ENCODE measurements at places on chromosomes 13 and 19.

DNA sequence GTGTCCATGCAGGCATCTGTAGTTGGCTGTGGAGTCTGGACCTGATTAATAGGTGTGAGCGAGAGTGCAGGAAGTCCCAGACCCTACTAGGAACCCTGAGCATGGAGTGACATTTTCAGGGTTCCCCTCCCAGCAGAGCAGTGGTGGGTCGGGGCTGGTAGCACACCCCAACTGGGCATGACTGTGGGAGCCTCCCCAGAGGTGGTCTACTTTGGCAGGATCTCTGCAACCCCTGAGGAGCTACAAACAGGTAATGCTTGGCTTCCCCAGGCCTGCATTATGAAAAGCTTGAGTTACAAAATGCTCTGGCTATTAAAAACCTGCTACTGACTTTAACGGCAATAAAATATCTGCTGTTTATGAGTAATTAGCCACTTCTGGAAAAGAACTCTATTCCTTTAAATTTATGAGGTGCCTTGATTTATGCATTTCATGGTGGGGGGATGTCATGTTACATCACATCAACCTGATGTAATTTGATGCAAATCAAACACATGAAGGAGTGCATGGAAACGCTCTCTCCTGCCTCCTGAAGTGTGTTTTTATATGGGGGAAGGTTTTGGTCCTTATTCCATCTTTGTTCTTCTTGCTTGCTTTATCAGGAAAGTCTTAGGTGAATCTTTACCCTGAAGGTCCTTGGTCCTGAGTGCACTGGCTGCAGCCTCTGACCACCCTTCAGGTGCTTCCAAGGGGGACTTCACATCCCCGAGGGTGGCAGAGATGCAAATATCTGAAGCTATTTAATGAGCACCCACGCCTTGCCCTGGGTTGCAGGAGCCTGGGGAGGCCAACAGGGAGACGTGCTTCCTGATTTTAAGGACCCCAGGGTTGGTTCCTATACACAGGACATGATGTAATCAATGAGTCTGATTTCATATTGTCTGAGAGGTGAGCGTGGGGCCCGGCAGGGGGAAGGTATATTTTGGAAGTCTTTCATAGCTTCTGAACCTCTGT, 54.0 kb downstream of the ZNF536 start:
- DNase-seq, result no peak

- DNase-seq, result no peak
Measured at GRCh38 chr19:45935267-45935666, 20.7 kb upstream of the NANOS2 start.

DNA sequence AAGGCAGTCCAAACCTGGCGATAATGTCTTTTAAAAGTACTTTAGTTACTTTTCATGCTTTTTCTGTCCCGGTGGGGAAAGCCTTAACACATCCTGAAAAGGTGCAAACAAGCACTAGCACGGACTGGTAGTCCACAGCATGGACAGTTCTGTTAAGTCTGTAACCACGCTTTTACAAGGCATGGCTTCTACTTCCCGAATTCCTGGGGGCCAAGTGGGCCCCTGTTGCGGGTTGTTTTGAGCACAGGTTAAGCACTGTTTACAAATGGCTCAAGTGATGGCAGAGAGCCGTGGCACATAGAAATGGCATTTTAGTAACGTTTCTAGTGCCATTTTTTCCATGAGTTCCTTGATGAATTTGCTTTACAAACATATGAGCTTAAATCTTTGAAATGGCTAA, 37.6 kb downstream of the ZNF493 start:
- DNase-seq, result no peak

- DNase-seq, result no peak
Measured at GRCh38 chr13:40813667-40814454, 24.4 kb downstream of the SLC25A15 start.

GRCh38 chr13:97478247-97478646, 44.3 kb downstream of the RAP2A start:
- DNase-seq, result no peak

GRCh38 chr19:44613295-44614178, at the start of gene IGSF23:
Gene IGSF23, plus strand, starts transcription at chr19:44613563. Its CDS starts 83 bp downstream, at chr19:44613646.
- DNase-seq, result no peak

GRCh38 chr13:24625331-24625731, 54.9 kb upstream of the ATP12A start:
- no peak for DNase-seq

- DNase-seq, result no peak
Measured at GRCh38 chr13:98781905-98782304, 29.4 kb upstream of the SLC15A1 start.

- DNase-seq, result no peak
Measured at GRCh38 chr19:30762651-30763050, 390.5 kb downstream of the ZNF536 start.

DNA sequence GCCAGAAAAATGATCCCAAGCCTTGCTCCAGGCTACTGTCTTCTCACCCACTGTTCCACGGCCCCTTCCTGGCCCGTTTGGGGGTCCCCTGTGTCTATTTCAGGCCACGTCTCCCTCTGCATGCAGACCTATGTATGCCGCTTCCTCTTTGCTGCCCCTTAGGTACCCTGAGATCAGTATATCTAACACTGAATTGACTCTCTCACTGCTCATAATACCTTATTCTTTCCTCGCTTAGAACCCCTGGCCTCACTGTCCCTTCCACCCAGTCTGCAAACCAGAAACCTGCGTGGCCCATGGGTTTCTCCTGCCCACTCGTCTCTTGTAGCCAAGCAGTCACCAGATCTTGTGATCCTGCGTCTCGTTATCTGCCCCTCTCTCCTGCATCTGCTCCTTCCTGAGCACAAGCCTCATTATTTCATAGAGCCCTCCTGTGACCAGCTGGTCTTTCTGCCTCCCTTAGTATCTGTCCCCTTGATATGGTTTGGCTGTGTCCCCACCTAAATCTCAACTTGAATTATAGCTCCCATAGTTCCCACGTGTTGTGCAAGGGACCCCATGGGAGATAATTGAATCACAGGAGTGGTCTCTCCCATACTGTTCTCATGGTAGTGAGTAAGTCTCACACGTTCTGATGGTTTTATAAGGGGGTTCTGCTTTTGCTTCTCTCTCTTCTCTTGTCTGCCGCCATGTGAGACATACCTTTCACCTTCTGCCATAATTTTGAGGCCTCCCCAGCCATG, 109.0 kb upstream of the RNF113B start:
- DNase-seq, result no peak

- no peak for DNase-seq
Measured at GRCh38 chr19:50739914-50740426, 16.8 kb downstream of the CLEC11A start.

DNA sequence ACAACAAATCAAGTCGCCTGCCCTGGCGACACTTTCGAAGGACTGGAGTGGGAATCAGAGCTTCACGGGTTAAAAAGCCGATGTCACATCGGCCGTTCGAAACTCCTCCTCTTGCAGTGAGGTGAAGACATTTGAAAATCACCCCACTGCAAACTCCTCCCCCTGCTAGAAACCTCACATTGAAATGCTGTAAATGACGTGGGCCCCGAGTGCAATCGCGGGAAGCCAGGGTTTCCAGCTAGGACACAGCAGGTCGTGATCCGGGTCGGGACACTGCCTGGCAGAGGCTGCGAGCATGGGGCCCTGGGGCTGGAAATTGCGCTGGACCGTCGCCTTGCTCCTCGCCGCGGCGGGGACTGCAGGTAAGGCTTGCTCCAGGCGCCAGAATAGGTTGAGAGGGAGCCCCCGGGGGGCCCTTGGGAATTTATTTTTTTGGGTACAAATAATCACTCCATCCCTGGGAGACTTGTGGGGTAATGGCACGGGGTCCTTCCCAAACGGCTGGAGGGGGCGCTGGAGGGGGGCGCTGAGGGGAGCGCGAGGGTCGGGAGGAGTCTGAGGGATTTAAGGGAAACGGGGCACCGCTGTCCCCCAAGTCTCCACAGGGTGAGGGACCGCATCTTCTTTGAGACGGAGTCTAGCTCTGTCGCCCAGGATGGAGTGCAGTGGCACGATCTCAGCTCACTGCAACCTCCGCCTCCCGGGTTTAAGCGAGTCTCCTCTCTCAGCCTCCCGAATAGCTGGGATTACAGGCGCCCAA, at the start of gene LDLR:
TSS of gene LDLR (plus strand) at position 210 of the 760 bp plus-strand sequence. CDS start at position 296, 86 bp downstream.
- DNase-seq, result peak; percentile 66

GRCh38 chr13:94556041-94556440, 39.9 kb downstream of the TGDS start:
- DNase-seq, result no peak

DNA sequence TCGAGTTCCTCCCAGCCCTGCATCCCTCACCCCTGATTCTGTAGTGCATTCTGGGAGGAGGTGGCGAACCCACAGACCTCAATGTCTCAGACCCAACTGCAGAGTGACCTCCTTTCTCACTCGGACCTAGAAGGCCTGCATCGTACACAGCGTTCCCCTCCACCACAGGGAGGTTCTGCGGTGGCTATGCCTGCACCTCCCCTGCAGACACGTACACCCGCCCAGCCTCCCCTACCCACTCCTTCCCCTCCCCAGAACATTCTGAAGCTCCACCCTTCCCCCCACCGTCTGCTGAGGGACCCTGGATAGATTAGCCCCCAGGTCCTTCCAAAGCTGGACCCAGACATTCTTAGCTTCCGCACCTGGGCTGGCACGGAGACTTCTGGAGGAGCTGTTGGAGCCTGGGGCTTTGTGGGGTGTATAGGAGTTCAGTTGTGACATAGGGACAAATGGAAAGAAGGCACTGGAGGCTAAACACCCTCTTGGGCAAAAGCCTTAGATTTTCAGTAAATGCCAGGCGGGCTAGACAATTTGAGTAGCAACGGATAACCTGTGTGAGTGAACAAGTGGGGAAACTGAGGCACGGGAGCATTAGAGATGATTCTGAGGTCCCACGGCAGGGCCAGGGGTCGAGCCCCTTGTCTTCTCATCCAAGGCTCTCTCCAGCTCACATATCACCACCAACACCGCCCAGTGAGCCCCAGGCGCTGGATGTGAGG, 420 bp upstream of the FSD1 start:
- DNase-seq, result peak; percentile 3

DNA sequence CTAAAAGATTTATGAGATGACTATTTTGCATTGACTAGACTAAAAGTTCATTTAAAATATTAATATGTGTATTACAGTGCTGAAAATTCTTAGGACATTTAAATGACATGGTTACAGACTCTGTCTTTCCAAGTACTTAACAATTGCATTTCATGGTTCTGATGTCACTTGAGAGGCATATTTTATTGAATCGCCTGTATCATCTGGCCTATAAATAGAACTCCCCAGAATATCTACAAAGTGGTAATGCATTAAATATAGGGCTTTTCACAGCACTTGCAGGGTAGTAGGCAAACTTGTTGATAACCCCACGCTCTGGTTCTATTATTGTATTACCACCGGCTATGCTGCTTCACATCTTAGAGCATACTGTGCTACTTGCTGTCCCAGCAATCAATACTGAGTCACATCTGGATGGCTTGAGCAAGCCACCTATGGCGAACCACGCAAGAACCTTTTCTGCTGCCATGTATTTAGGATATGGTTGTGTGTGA, 400.6 kb downstream of the HS6ST3 start:
- DNase-seq, result no peak

- DNase-seq, result no peak
Measured at GRCh38 chr19:18230941-18231734, 4.9 kb upstream of the PDE4C start.

- DNase-seq, result no peak
Measured at GRCh38 chr13:50950849-50951248, 41.3 kb downstream of the RNASEH2B start.

GRCh38 chr19:33309826-33310225, 7.5 kb upstream of the CEBPA start:
- DNase-seq, result no peak

GRCh38 chr13:101390461-101390860, 25.8 kb downstream of the NALCN start:
- DNase-seq, result no peak

- DNase-seq, result no peak
Measured at GRCh38 chr13:91242652-91243051, 104.8 kb upstream of the MIR17HG start.

GRCh38 chr13:40236566-40237168, 429.8 kb downstream of the FOXO1 start:
- no peak for DNase-seq

DNA sequence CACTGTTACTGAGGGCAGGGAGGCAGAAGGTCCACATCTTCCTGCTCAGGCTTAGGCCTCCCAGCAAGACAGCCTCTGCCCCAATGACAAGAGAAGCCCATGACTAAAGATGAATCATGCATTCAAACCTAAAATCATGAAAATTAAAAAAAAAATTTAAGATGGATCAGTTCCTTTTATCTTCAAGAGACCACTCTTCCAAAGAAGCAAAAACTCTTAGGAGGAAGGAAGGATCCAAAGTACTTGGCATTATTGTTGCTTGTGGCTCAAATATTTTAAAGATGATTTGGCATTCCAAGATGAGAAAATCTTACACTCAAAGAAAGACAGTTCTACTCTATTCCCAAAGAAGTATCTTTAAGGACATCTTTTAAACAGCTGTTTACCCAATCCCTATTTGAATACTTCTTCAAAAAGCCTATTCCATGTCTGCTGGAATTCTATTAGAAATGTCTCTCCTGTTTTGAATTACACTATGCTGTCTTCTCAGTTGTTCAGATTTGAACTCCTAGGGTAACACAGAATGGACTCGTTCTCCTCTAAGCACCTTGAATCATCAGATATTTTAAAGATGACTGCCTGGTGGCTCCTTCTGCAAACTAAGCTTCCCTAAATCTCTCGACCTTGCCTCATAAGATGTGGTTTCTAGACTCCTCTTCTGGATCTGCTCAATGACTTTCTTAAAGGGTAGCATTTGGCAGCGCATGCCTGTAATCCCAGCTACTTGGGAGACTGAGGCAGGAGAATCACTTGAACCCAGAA, 7.0 kb downstream of the SERP2 start:
- no peak for DNase-seq

GRCh38 chr19:2096034-2096479, at the start of gene MOB3A:
Gene MOB3A, minus strand, starts transcription at chr19:2096326. Its CDS starts 17,766 bp downstream, at chr19:2078560.
- DNase-seq, result no peak

DNA sequence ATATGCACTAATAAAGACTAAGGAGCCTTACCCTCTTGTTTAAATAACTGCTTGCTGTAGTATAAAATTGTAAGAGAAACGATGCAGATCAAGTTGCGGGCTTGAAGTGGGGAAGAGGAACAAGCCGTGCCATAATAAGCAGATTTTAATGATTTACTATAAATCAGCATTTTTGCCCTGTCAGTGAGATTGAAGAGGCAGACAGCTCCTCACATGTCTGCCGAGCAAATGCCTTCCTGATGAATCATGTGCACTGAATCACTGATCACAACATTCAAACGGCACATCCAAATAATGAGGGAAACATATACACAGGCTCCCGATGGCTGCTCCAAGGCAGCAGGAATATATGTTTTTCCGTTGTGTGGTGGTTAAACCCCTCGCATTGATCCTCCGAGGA, 282.9 kb downstream of the TSHZ3 start:
- no peak for DNase-seq

DNA sequence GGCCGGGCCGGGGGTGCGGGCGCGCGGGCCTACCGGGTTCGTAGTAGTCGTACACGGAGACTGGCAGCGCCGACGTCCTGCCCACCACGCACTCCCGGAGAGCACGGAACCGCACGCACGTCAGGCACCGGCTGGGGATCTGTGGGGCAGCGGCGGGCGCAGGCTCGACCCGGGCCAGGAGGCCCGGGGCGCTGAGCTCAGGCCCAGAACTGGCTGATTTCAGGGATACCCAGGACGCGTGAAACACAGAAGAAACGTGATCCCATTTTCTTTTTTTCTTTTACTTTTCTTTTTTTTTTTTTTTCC, 9.0 kb downstream of the F2RL3 start:
- no peak for DNase-seq
